ENCODE measurements at places on chromosomes 13 and 19.

DNA sequence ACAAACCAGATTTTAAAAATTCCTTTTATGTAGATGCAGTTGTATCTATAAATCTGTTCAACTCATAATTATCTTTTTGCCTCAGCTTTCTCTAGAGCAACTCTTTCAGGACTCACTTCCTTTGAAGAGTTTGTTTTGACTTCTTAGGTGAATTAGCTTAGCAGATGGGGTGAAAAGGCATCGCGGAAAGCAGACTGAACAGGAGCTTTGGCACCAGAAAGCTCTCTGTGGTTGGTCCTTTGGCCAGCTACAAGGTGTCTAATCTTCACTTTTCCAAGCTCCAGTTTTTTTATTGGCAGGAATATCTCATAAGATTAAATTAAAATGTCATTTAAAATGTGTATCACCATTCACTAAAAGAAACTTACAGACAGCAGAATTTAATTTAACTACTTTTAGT, 60.6 kb upstream of the KLF12 start:
- DNase-seq, result no peak

- no peak for DNase-seq
These were observed 17.9 kb downstream of the ALG5 start for GRCh38 chr13:36981156-36981743.

DNA sequence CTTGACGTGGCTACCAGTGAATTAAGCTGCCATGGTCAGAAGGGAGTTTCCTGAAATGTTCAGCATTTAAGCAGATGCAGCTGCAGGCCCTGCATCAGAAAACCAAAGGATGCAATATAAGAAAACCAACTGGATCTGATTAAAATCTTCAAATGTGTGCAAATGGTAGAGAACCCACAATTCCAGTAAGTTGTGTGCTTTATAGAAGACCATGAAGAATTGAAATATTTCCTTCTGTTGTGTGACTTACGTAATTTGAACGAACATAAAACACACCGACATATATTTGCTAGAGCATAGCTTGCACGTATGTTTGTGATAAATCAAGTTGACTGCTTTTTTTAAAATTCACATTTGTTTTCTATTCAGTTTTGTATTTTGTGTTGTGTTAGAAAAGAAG, 191.4 kb downstream of the COL4A1 start:
- DNase-seq, result no peak

- peak; percentile 58 for DNase-seq
These were observed 13.8 kb downstream of the OR7D4 start for GRCh38 chr19:9205501-9206113.

- no peak for DNase-seq
These were observed 2.8 kb downstream of the IQCN start for GRCh38 chr19:18271433-18271841.

DNA sequence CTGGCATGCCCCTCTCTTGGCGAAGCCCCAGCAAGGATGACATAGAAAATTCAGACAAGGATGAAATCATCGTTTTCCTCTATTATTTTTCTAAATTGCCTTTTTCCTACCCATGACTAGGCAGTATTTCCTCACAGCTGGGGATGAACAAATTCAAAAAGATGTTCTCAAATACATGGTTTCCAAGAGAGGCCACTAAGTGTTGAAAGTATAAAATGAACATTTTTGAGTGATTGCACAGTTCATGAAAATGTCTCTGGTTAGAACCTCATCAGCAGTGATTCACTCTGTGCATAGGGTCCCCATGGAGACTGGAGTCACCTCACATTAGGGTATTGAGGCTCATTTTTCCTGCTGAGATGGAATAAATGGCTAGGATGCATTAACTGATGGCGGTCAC, 373.7 kb downstream of the DNAJC15 start:
- DNase-seq, result no peak

- no peak for DNase-seq
These were observed 64.9 kb downstream of the LRCH1 start for GRCh38 chr13:46617885-46618284.

DNA sequence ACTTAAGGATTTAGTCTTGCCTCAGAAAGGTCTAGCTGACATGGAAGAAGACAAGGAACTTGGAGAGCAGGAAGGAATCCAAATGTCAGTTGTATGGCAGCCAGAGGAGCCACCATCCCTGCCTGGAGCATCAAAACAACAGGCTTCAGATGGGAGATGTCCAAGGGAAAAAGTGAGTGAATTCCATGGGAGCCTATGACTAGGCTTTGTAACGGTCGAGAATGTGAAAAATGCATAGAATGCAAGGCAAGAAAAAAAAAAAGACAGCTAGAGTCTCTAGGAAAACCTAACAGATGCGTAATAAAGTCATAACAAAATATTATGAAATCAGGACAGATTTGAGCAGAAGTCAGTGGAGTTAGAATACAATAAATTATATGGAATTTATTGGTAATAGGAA, 183.7 kb upstream of the LSM14A start:
- no peak for DNase-seq

DNA sequence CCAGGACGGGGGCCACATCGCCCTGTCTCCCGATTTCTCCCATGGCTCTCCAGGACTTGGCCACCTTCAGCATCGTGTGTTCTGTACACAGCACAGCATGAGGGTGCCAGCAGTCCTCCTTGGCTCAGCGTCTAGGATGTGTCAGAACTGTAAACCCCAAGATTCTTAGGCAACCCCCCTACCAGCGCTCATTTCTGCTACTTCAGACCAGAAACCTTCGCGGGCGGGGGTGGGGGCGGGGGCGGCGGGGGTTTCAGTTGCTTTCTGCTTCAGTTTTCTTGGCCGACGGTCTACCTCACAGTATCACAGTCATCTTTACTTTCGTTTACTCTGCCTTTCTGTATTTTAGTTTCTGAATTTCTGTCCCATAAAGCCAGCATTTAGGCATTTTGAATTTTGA, 82.4 kb downstream of the GGACT start:
- peak; percentile 48 for DNase-seq

DNA sequence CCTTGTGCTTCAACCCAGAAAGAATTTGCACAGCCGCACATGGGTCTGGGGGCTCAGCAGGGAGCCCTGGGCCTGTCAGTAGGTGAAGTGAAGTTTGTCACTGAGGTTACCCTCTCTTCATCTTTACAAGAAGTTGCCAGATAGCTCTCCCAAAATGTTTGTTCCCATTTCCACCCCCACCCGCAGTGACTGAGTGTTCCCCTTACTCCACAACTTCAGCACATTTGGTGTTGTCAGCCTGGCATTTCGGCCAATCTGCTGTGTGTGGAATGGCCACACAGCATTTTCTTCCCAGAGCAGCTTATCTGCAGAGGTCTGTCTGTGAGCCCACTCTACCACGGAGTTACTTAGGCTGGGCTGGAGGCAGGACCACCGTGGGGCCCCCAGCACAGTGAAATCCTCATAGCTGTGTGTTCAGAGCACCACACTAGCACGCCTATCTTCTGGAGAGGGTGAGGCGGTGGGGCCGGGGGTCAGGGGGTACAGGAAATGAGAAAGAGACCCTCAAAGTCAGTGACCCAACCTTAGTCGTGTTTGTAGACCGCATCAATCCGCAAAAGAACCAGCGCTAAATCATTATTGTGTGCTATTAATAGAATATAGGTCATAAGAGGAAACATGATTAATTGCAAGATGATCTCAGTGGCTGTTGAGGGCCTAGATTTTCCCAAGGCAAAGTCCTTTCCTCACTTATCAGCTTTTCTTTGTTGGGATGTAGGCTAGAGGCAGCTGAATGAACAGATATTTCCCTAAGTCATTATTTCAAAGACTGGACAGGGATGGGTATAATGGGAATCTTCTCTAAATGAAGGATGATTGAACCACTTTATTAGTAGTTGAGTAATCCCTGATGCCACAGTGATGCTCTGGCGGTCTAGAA, 116.0 kb downstream of the SIPA1L3 start:
- no peak for DNase-seq

DNA sequence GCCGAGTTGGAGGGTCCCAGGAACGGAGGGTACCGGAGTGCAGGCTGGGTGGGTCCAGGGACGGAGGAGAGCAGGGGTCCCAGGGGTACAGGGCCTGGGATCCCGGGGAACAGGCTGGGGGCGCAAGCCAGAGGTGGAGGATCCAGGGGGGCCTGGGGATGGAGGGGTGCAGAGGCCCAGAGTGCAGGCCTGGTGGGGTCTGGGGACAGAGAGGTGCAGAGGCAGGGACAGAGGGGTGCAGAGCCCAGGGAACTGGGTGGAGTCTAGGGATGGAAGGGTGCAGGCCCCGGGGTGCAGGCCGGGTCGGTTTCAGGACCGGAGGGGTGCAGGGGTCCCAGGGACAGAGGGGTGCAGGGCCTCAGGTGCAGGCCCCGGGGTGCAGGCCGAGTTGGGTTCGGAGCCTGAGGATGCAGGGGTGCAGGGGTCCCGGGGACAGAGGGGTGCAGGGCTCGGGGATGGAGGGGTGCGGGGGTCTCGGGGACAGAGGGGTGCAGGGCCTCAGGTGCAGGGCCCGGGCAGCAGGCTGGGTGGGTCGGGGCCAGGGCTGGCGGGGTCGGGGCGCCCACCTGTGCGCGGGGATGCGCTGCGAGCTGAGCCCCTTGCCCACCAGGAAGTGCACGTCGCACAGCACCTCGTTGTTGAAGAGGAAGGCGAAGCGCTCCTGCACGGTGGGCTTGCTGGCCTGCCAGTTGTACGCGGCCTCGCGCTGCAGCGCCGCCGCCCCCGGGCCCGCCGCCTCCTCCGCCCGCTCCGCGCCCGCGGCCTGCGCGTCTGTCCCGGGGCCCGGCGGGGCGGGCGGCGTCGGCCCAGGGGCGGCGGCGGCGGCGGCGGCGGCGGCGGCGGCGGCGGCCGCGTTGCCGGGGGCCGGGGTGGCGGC, 545 bp downstream of the BTBD2 start:
- DNase-seq, result peak; percentile 17

DNA sequence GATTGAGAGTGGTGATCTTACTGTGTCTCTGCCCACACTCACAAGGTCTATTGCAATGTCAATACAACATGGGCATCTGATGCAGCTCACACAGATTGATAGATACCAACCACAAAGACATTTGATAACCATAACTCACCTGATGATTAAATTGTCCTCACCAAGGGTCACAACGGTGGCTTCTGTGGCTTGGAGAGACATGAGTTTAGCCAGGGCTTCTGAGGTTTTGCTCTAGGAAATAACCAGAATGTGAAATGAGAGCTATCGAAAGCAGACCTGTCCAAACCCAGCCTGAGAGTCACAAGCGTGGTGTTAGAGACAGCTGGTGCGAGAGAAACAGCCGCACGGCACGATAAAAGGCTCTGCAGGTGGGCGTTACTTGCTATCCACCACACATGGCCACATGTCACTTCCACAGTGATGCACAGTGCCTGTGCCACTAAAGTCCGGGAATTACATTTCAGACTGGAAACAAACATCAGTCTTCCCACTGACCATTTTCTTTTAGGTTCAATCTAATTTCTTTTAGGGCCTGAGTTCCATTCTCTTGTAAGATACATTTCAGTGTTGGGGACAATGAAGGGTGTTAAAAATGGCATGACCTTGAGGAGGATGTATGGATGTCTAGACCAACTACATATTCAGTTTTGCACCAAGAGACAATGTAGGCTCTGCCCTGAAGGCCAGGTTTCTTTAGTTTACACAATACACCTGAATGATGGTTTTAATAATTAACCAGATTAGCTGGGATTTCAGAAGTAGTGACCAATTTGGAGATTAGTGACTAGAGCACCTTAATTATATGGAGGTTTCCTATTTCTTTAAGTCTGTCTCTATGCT, 53.7 kb downstream of the ATP7B start:
- no peak for DNase-seq

- DNase-seq, result no peak
These were observed 6.9 kb upstream of the ZNF253 start for GRCh38 chr19:19858751-19859150.

DNA sequence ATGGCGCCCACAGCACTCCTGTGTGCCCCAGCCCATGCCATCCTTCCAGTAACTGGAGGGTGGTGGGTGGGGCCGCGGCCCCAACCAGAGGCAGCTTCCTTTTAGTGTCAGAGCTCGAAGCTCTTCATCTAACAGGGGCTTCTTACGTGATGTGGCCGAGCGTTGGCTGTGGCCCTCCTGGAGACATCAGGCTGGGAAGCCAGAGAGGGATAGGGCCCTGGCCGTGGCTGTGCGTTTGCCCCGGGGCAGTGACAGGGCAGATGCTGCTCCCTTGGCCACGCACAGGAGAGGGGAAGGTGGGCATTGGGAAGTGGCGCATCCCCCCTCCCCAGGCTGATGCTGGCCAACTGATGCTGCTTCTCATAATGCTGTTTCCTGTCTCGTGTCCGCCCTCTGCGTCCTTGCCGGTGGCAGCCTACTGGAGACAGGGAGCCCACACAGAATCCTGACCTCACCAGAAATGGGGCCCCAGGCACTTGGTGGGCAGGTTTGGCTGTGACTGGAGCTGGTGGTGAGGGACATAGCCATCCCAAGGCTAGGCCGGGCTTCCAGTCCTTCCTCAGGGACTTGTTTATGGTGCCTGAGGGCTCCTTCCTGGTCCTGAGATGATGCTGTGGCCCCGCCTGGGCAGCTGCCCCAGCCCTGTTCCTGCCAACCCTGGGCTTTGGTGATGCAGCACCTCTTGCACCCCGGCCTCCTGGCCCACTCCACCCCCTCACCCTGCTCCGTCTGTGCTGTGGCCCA, 34.3 kb downstream of the ATP4B start:
- DNase-seq, result no peak

GRCh38 chr13:58926858-58927257, 1236.9 kb downstream of the DIAPH3 start:
- DNase-seq, result no peak

DNA sequence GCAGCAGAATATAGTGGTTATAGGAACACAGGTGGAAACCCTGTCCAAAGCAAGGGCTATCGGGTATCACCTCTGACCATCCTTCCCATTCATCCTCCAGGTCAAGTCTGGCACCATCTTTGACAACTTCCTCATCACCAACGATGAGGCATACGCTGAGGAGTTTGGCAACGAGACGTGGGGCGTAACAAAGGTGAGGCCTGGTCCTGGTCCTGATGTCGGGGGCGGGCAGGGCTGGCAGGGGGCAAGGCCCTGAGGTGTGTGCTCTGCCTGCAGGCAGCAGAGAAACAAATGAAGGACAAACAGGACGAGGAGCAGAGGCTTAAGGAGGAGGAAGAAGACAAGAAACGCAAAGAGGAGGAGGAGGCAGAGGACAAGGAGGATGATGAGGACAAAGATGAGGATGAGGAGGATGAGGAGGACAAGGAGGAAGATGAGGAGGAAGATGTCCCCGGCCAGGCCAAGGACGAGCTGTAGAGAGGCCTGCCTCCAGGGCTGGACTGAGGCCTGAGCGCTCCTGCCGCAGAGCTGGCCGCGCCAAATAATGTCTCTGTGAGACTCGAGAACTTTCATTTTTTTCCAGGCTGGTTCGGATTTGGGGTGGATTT, 2.1 kb upstream of the RAD23A start:
- DNase-seq, result no peak

DNA sequence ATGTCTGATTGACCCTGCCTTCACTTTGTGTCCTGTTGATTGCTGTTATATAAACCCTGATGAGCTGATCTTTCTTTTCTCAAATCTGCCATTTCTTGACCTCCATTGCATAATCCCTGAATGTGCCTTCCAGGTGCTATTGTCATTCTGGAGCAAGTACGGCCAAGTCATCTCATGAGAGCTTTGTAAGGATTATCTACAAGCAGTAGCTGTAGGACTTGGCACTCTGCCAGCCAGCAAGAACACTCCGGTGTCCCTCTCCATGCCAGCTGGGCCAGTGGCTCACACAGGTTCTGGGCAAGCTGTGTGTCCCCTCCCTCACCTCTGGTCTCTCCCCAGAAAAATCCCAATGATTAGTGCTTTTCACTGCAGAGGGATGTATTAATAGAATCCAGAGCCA, 348.1 kb downstream of the FOXO1 start:
- no peak for DNase-seq

GRCh38 chr19:38648769-38649304, 1.4 kb downstream of the ACTN4 start:
- no peak for DNase-seq

Measured in stimulated activated CD4-positive, alpha-beta T cell treated with anti-CD3 and anti-CD28 coated beads, Interleukin-4, amount 100 ng/mL, for 4 hours (primary cell).